ENCODE measurements at places on chromosomes 5 and 9.
A peak's percentile ranks its signal among the peaks of the same experiment; 100 is the strongest.

DNA sequence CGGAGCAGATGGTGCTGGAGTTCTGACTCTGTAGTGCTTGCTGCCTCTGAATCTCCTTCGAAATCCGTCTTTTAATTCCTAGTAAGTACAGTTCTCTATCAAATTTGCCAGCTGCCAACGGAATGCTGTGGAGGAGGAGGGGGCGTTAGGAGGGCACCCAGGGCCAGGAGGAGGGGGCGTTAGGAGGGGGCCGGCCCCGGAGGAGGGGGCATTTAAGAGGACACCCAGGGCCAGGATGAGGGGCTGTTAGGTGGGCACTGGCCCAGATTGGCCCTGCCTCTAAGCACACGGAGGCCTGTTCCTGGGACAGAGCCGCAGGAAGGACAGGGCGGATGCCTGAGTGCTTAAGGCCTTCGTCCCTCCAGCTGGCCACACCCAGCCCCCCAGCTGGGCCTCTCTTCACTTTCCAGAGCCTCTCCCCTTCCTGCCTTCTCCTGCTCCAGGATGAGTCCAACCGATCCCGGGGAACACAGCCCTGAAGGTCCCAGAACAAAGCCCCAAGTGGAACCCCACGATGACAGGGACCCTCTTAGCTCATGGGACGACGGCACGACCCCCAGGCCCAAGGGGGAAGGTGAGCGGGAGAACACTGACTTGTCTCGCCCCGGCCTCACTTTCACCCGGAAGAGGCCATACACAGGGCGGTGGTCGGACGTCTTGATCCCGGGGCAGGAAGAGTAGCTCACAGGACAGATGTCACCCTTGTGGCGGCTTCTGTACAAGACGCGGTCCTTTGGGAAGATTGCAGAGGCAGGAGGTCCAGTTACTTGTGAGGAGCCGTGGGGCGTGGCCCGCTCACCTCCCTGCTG, 9.8 kb downstream of the INPP5E start:
- DNase-seq = no peak

GRCh38 chr5:181059297-181060230, 19.5 kb downstream of the BTNL9 start:
- no peak for DNase-seq

DNA sequence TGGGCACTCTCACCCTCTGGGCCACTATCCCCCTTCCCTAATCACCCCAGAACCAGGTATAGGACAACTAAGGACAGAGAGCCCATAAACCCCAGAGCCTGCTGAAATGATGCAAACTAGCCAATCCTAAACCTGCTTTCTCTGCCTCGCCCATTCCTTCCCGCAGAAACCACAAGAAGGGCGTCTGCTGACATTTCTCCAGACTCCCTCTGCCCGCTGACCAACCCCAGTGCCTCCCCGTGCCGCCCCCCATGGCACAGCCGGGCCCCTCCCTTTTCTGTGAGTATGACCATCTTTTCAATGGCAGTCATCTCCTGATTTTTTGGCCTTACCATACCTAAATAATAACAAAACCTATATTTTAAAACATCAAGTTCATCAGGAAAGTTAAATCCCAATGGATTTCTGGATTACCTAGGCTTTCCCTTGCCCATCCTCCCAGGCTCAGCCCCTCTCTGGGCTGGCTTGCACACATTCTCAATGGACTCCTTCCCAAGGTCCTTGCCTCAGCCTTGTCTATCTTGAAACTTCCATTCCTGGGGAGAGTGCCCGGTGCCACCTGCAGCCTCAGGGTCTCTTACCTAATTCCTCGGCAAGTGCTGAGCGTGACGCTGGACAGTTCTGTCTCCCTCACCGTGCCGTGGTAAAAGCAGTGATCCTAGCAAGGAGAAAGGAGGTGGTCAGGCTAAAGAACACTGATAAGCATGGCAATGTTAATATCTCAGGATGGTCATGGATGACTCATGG, 45.2 kb downstream of the ADAM19 start:
- no peak for DNase-seq

- DNase-seq = no peak
Observed at GRCh38 chr5:34047774-34048572, 5.0 kb upstream of the C1QTNF3 start.

GRCh38 chr9:76459694-76460635, 983 bp downstream of the GCNT1 start:
- DNase-seq = peak; percentile 72

Data from fibroblast of skin of right quadriceps (primary cell).